ENCODE measurements at places on chromosomes 5 and 9.

- H3K4me3 ChIP-seq, result no peak overlapping the region
- no peak overlapping the region for H3K27ac ChIP-seq
- H3K4me1 ChIP-seq, result no peaks in the 10 kb centered on the region
- H3K27me3 ChIP-seq, result no peaks in the 10 kb centered on the region
- no peaks in the 10 kb centered on the region for H3K36me3 ChIP-seq
- no peak for DNase-seq
These were observed 1195.3 kb upstream of the SEMA6A start for GRCh38 chr5:117769877-117770276.

DNA sequence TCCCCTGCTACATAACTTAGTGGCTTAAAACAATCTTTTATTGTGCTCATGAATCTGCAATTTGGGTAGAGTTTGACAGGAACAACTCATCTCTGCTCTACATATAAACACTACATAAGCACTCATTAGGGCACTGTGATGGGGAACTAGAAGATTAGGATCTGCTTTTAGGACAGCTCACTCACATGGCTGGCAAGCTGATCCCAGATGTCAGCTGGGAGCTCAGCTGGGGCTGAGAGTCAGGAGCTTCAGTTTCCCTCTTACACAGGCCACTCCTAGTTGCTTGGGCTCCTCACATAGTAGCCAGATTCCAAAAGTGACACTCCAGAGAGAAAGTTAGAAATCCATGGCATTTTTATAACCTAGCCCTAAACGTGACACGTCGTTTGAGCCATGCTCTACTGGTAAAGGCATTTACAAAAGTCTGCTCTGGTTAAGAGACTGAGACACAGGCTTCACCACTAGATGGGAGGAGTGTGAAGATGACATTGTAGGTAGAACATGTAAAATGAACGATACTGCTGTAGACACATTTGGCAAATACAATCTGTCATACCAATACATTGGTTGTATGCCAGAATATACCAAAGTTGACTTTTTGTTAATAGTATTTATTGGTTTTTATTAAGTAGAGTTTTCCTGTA, 23.6 kb downstream of the SCAI start:
- H3K27ac ChIP-seq, result peak overlapping the region; percentile 34
- no peaks in the 10 kb centered on the region for H3K36me3 ChIP-seq
- no peaks in the 10 kb centered on the region for H3K4me1 ChIP-seq
- DNase-seq, result no peak
- H3K4me3 ChIP-seq, result no peak overlapping the region

DNA sequence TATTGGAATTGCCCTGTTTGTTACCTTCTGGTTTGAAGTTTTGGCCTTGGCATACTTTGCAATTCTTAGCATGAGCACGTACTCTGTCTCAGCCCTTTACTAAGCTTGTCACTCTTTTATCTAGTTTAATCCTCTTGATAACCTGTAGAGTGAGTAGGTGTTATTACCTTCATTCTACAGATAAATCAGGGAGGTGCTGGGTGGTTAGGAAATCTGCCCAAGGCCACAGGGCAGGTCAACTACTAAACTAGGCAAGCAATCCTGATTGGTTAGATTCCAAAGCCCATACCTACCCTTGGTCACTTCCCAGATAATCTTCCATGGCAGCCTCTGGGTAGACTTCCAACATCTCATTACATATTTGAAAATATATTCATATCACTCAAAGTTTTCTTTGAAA, 65.7 kb downstream of the PCSK5 start:
- no peak for DNase-seq
- no peaks in the 10 kb centered on the region for H3K4me1 ChIP-seq
- no peak overlapping the region for H3K4me3 ChIP-seq
- H3K27me3 ChIP-seq, result no peaks in the 10 kb centered on the region
- no peaks in the 10 kb centered on the region for H3K36me3 ChIP-seq
- no peak overlapping the region for H3K27ac ChIP-seq

DNA sequence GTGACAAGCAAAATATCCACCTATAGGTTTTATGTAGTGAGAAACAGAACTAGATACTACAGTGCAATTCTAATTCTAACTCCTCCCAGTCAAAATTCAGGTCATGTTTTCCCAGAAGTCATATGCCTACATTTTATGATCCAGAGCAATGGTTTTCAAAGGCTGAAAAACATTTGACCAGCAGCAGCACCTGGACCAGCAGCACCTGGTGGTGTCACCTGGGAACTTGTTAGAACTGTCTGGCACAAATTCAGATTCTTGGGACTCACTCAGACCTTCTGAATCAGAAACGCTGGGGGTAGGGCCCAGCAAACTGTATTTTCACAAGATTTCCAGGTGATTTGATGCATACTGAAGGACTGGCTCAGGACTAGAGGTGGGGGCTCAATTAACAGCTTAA, 367.7 kb upstream of the RFX3 start:
- no peaks in the 10 kb centered on the region for H3K27me3 ChIP-seq
- H3K36me3 ChIP-seq, result no peaks in the 10 kb centered on the region
- DNase-seq, result no peak
- no peaks in the 10 kb centered on the region for H3K4me1 ChIP-seq
- H3K27ac ChIP-seq, result no peak overlapping the region

DNA sequence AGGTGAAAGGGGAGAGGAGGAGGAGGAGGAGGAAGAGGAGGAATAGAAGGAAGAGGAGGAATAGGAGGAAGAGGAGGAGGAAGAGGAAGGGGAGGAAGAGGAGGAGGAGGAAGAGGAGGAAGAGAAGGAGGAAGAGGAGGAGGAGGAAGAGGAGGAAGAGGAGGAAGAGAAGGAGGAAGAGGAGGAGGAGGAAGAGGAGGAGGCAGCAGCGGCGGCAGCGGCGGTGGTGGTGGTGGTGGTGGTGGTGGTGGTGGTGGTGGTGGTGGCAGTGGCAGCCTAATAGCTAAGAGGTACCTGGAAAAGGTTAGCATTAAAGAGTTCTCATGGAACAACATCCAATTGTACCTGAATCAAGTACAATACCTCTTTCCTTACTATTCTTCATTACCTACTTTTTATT, 32.5 kb downstream of the UBAP2 start:
- no peak for DNase-seq
- no peak overlapping the region for H3K27ac ChIP-seq
- H3K27me3 ChIP-seq, result no peaks in the 10 kb centered on the region
- no peak overlapping the region for H3K4me3 ChIP-seq

DNA sequence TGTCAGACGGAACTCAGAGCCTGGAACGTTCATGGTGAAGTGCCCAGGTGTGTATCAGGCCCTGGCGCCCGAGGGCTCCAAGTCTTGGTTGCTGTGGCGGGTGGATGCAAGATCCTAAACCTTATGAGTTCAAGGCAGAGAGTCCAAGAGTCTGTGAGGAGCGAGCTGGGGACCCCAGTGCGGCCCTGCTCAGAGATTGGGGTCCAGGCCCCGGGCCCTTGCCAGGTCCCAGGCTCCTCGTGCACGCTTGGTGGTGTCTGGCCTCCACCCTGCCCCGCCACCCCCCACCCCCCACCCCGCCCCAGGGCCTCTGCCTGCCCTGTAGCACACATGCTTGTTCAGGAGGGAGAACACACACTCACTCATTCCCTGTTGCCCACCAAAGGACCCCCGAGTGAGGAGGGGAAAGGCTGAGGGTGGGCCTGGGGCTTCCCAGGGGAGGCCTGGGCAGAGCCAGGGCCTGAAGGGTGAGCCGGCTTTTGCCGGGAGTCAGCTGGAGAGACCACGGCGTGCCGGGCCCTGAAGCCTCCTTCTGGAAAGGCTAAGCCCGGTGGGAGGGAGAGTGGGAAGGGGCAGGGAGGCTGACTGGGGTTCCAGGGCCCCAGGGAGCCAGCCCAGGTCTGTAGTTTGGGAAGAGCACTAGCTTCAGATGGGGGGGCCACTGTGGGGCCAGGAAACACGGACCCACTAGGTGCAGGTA, 37.1 kb downstream of the FAM163B start:
- no peaks in the 10 kb centered on the region for H3K27me3 ChIP-seq
- H3K27ac ChIP-seq, result no peak overlapping the region
- H3K36me3 ChIP-seq, result no peaks in the 10 kb centered on the region
- no peak for DNase-seq

- DNase-seq, result no peak
- H3K36me3 ChIP-seq, result no peaks in the 10 kb centered on the region
- H3K27me3 ChIP-seq, result no peaks in the 10 kb centered on the region
These were observed 101.3 kb downstream of the NUDT12 start for GRCh38 chr5:103461243-103461642.

- no peak for DNase-seq
- no peaks in the 10 kb centered on the region for H3K36me3 ChIP-seq
- peaks cover 73% of the 10 kb centered on the region for H3K4me1 ChIP-seq
These were observed 5.9 kb downstream of the CYFIP2 start for GRCh38 chr5:157271740-157272271.

GRCh38 chr9:137140151-137141012, 1.4 kb downstream of the GRIN1 start:
- H3K27ac ChIP-seq, result no peak overlapping the region
- H3K4me3 ChIP-seq, result no peak overlapping the region
- H3K4me1 ChIP-seq, result no peaks in the 10 kb centered on the region
- H3K36me3 ChIP-seq, result no peaks in the 10 kb centered on the region

- H3K36me3 ChIP-seq, result no peaks in the 10 kb centered on the region
- DNase-seq, result no peak
- peaks cover 20% of the 10 kb centered on the region for H3K4me1 ChIP-seq
- no peaks in the 10 kb centered on the region for H3K27me3 ChIP-seq
- no peak overlapping the region for H3K27ac ChIP-seq
- no peak overlapping the region for H3K4me3 ChIP-seq
These were observed 191.2 kb downstream of the NR3C1 start for GRCh38 chr5:143212261-143212660.

DNA sequence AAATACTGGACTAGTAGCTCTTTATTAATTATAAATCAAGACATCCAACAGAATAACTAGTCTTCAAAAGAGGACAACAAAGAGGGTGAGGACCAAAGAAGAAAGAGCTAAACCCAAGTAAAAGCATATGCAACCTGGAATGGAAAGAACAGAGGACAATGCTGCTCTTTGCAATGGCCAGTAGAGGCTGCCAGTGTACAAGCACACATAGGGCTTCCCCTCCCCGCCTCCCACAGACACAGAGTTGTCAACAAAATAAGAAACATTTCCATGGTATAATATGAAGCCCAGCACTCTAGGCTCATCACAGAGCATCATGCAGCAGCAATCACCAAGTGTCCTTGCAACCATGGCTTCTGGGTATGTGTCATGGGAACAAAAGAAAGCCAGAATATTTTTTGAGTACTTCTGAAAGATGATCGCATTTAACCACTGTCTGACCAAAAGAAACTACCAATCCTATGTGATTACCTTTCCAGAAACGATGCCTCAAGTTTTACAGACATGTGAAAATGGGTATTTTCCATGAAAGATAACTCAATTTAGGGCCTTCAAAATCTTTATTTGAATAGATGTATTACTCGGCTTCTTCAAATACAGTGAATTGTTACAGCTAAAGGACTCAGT, 58.1 kb downstream of the RFX3 start:
- H3K27ac ChIP-seq, result no peak overlapping the region
- no peak overlapping the region for H3K4me3 ChIP-seq
- H3K4me1 ChIP-seq, result peaks cover 3% of the 10 kb centered on the region
- DNase-seq, result peak; percentile 63
- H3K27me3 ChIP-seq, result no peaks in the 10 kb centered on the region
- H3K36me3 ChIP-seq, result no peaks in the 10 kb centered on the region

GRCh38 chr9:120281665-120282064, 298.3 kb downstream of the CDK5RAP2 start:
- H3K4me3 ChIP-seq, result no peak overlapping the region
- no peak overlapping the region for H3K27ac ChIP-seq
- H3K36me3 ChIP-seq, result no peaks in the 10 kb centered on the region
- no peak for DNase-seq

DNA sequence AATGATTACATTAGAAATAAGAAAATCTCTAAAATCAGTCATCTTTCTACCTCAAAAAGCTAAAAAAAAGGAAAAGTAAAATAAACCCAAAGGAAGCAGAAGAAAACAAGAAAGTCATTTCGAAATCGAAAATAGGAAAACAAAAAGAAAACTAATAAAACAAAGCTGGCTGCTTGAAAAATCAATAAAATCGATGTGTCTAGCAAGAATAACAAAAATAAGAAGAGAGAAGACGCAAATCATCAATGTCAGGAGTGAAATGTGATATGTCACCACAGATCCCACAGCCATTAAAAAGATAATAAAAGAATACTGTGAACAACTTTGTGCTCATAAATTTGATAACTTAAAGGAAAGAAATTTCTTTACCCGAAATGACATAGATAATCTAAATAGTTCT, 218.1 kb upstream of the S1PR3 start:
- no peak overlapping the region for H3K4me3 ChIP-seq
- no peaks in the 10 kb centered on the region for H3K27me3 ChIP-seq
- H3K36me3 ChIP-seq, result no peaks in the 10 kb centered on the region

GRCh38 chr5:132301344-132302271, 7.4 kb downstream of the SLC22A4 start:
- no peaks in the 10 kb centered on the region for H3K4me1 ChIP-seq
- H3K36me3 ChIP-seq, result no peaks in the 10 kb centered on the region
- no peaks in the 10 kb centered on the region for H3K27me3 ChIP-seq
- H3K4me3 ChIP-seq, result no peak overlapping the region
- no peak for DNase-seq

DNA sequence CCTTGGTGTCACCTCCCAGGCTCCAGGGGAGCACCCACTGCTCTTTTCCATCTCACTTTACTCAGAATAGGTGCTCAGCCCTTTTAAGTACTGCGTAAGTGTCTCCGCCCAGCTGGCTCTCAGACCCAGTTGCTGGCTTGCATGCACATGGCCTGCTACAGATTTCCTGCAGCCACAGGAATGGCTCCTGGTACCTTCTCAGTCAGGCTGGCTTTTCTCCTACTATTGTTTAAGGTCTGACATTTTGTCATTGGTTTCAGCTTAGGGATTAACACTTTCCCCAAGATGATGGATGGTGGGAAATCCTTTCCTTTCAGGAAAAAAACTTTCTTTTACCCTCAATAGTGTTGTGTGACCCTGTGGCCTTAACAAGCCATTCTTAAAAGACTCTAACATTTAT, 1652.3 kb upstream of the WWC1 start:
- no peaks in the 10 kb centered on the region for H3K27me3 ChIP-seq
- H3K4me1 ChIP-seq, result no peaks in the 10 kb centered on the region
- no peak overlapping the region for H3K4me3 ChIP-seq
- H3K27ac ChIP-seq, result no peak overlapping the region
- no peaks in the 10 kb centered on the region for H3K36me3 ChIP-seq

- no peaks in the 10 kb centered on the region for H3K4me1 ChIP-seq
- no peaks in the 10 kb centered on the region for H3K36me3 ChIP-seq
- no peak for DNase-seq
- H3K27ac ChIP-seq, result no peak overlapping the region
- H3K27me3 ChIP-seq, result no peaks in the 10 kb centered on the region
These were observed 105.0 kb downstream of the FBXL7 start for GRCh38 chr5:15604986-15605385.

- H3K27me3 ChIP-seq, result no peaks in the 10 kb centered on the region
- no peaks in the 10 kb centered on the region for H3K36me3 ChIP-seq
- DNase-seq, result peak; percentile 89
- H3K4me1 ChIP-seq, result peaks cover 25% of the 10 kb centered on the region
These were observed 274.7 kb downstream of the CETN3 start for GRCh38 chr5:90134892-90135291.

- H3K27ac ChIP-seq, result no peak overlapping the region
- no peak for DNase-seq
- no peaks in the 10 kb centered on the region for H3K36me3 ChIP-seq
- H3K4me3 ChIP-seq, result no peak overlapping the region
These were observed 67.5 kb downstream of the TLE1 start for GRCh38 chr9:81621785-81622259.

GRCh38 chr5:54792611-54793404, 192.6 kb downstream of the ESM1 start:
- DNase-seq, result peak; percentile 38
- no peaks in the 10 kb centered on the region for H3K36me3 ChIP-seq
- H3K27me3 ChIP-seq, result no peaks in the 10 kb centered on the region
- H3K4me3 ChIP-seq, result no peak overlapping the region

Measured in cardiac muscle cell (in vitro differentiated cells and primary cell).